ENCODE measurements at places on chromosomes 1 and 21.

GRCh38 chr1:93744299-93744988, 62.8 kb upstream of the BCAR3 start:
- no peak for DNase-seq

DNA sequence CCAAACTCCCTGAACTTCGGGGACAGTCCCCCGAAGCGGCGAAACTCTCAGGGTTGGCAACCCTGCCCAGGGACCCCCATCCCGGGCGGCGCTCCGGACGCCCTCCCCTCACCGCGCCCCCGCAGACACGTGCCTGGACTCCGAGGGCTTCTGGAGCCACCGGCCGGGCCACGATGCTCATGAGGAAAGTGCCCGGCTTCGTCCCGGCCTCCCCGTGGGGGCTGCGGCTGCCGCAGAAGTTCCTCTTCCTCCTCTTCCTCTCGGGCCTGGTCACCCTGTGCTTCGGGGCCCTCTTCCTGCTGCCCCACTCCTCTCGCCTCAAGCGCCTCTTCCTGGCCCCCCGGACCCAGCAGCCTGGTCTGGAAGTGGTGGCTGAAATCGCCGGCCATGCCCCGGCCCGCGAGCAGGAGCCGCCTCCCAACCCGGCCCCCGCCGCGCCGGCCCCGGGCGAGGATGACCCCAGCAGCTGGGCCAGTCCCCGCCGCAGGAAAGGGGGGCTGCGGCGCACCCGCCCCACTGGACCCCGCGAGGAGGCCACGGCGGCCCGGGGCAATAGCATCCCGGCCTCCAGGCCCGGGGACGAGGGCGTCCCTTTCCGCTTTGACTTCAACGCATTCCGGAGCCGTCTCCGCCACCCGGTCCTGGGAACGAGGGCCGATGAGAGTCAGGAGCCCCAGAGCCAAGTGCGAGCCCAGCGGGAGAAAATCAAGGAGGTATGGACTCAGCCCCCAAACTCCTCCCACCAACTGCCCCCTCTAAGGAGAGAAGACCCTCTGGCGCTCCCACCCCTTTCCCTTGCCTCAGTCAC, 1.2 kb downstream of the MAN1C1 start:
- no peak for DNase-seq

DNA sequence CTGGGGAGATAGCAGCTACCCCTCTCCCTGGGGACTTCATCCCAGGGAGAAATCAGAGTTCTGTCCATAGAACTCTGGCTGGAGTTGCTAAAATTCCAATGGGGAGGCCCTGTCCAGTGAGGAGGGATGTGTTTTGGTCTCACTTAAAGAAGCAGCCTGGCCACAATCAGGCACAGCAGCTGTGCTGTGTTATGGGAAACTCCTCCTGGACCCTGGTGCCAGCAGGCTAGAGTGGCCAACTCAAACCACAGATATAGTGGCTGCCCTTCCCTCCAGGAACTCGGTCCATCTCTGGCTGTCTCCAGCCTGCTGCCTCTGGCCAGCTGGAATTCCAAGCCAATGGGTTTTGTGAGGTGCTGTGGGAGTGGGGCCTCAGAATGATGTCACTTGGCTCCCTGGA, 37.4 kb upstream of the SAMD11 start:
- DNase-seq = no peak

DNA sequence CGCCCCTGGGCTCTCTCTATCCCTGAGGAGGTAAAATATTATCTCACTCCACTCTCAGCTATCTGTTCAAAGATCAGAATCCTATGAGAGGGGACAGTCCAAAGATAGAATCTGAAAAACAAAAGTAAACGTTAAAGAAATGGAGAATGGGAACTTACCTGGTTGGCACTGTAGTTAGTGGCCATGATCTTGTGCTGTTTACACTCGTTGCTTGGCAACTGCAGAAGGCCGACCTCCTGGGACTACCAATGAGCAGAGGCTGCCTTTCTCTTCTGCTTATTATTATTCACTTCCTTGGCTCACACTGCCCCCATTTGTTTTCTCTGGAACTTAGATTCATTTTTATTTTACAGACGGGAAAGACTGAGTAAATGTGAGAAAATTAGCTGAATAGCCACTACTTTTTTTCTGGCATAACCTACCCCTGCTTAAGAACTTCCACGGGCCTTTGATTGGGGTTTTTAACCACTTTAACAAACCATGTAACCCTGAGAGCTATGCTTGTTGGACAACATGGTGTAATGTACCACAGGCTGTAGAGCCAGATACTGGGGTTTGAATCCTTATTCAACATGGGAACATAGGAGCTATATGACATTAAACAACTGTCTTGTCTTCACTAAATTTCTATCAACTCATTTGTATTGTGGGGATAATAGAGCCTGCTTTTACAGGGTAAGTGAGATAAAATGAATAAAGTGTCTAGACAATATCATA, at the start of gene CFAP126:
TSS of gene CFAP126 (minus strand) at position 193 of the 717 bp plus-strand sequence. CDS start at position 185, 8 bp downstream.
- peak; percentile 55 for DNase-seq

DNA sequence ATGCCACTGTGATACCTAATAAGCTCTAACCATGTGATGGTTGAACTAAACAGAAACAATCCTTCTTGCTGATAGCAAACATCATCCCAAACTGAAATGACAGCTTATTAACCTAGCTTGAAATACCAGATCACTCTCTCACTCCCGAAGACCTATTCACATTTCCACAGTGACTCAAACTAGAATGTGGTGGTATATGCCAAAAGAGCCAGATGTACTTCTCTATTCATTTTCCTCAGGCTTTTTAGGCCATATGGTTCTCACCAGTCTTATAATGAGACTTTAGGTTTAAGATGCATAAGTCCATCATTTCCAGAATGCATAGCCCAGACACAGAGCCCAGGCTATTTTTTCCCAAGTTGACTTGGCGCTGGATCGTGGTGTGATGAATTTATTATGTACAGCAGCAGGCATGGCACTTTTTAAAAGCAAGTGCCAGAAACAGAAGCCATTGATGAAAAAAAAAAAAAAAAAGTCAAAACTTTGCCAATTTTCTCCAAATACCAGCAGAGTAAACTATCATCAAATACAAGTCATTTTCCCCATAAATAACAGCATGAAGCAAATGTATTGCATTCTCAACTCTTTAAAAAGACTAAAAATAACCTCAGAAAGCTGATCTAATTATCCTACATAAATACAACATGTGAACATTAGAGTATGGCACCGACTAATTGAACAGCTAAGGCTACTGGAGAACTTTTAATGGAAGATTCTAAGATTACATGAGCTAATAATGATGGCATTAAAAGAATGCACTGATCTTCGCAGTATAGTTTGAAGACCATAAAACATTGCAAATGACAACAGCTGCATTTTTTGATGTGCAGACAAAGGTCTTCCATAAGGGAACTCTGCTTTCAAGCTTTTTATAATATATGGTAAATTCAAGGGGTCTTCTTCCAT, 365.4 kb downstream of the LRRIQ3 start:
- no peak for DNase-seq

DNA sequence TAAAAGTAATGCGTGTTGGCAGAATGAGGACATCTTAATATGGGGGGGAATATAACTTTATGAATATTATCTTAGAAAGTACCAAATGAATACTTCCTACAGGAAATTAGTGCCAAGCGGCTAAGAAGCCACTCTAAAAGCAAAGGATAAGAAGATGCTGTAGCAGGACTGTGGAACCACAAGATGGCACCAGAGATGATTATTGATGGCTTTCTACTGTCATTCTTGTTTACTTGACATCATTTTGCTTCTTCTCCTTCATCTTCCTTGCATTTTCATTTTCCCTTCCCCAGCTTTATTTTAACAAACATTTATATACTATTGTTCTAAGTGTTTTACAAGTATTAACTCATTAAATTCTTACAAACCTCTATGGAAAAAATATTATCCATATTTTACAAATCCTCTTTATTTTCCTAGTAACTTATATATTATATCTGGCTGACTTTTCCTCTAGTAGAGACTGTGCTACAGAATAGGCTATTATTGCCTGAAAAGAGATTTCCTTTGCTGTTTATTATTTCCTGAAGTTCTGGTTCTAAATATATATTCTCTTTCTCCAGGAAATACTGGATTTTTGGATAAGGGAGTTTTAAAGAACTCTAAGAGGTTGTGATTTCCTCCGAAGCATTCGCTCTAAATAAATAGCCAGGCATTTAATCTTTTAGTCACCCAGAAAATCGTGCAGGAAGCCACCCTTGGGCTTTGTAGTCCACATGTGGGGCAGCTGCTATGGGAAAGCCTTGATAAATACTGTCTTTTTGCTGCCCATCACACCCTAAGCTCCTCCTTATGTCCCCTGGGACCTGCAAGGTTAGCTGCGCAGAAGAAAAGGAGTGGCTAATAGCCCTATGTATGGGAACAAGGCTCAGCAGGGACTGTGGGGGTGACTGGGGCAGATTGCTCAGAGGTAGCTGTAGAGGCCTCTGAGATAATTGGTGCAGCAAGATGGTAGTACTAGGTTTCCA, 69.8 kb downstream of the TPR start:
- DNase-seq = peak; percentile 47

GRCh38 chr1:154998201-154998780, 4.3 kb upstream of the ZBTB7B start:
- no peak for DNase-seq

GRCh38 chr1:82161700-82162141, 361.0 kb downstream of the ADGRL2 start:
- no peak for DNase-seq

DNA sequence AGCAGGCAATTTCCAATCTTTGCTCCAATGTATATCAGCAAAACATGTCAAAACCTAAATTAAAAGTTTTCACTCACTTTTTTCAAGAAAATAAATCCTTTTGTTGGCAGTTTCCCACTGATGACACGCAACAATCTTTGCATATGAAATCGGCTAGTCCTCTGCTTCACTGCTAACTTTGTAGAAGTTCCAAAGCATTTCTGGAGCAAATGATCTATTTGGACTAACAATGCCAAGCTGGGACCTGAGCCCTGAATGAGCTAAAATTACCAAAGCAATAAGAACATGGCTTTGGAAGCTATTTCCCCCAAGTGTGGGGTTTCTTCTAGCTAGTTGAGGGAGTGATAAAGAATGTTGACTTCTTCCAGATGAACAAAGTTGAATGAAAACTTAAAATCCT, 5.1 kb downstream of the BEND5 start:
- no peak for DNase-seq

- DNase-seq = peak; percentile 29
Observed at GRCh38 chr1:160830321-160831153, 32.1 kb downstream of the CD244 start.

DNA sequence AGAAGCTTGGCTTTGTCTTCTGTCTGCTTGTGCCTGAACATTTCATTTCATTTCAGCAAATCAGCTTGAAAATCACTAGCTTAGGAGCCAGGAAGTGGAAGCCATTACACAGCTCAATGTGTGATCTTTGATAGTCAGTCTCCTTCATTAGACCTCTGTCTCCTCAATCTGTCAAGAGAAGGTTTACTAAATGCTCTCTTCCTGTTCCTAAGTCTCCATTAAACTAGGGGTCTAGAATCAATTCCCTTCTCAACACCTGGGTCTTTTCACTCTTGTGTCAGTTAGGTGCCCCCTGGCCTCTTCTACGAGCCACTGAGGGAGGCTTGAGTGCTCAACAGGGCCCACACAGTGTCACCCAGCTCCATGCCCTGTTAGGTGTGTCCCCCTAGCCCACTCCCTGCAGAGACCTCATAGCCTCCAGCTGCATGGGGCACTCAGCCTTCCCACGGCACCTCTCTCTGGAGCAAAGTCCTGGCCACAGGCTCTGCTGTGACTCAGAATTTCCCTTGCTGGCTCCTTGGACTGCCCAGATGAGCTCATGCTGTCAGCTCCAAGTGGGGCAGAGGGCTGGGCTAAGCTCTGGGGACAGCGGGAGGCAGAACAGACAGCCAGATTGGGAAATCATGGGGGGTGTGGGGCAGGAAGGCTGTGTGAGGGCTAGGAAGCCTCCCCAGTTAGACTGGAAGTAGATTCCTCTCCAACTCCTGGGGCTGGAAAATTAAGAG, 115.7 kb upstream of the IPO9 start:
- DNase-seq = peak; percentile 99

GRCh38 chr1:65255035-65255655, 54.2 kb upstream of the DNAJC6 start:
- DNase-seq = peak; percentile 54

GRCh38 chr1:22645931-22646330, 2.5 kb downstream of the C1QC start:
- DNase-seq = no peak

- DNase-seq = no peak
Observed at GRCh38 chr21:31459457-31459856, 115.4 kb upstream of the TIAM1 start.

DNA sequence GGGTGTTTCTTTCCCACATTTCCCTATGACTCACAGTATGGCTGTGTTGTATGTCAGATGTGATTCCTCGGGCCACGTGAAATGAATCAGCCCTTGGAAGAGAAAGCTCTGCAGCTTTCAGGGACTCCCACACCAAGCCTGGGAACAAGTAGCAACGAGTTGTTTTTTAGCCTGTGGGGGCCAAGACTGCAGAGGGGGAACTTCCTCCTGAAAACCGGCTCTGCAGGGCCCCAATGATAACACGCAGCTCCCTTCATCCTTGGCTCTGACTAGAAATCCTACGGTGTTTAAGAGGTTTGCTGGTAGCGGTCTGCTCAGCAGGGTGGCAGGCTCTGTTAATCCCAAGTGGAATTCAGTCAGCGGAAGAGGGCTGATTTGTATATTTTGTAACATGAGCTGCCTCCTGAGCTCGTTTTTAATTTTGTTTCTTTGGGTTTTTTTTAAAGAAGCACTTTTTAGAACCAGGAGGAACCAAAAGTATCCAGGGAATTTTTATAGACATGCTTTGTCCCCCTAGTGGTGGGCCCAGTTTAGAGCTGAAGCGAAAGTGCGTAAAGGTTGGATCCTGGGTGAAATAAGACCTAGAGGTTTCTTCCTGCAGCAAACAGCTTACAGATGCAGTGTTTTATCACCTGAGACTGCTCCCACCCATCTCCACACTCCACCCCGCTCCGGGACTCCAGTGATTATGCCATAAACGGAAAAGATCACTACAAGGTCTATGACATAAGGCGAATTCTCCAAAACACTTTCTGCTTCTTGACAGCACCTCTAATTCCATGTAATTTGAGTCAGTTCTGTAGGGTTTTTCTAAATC, 48.8 kb downstream of the LAMC2 start:
- peak; percentile 97 for DNase-seq

- DNase-seq = peak; percentile 68
Observed at GRCh38 chr21:29335720-29336119, 37.0 kb downstream of the BACH1 start.

- no peak for DNase-seq
Observed at GRCh38 chr21:30194701-30195299, 21.1 kb downstream of the CLDN8 start.

GRCh38 chr1:63928186-63929105, 154.6 kb downstream of the ROR1 start:
- DNase-seq = no peak

DNA sequence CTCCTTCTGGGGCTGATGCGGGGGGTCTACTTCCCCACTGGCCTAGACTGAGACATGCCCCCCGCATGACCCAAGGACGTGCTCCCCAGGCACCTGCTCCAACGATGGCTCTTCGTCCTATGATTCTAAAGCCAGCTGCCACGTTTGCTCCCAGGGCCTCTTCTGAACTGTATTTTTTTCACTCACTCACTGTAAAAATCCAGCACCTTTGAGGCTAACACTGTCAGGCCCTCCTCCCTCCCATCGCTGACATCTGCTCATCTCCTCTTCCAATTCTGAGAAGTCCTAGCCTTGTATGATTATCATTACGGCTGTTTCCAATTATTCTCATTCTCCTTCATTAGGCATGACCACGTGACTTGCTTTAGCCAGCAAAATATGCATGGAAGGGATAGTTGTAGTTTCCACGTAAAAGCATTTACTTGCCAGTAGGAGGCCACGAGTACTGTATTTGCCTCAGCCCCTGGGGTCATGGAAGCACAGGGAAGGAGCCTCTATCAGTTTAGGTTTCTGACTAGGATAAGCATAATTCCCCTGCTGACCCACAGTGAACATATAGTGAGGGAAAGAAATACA, 19.1 kb upstream of the EDN2 start:
- no peak for DNase-seq
